Stimulated activated CD8-positive, alpha-beta memory T cell treated with anti-CD3 and anti-CD28 coated beads, Interleukin-2, amount 100 ng/mL, for 1 hour (primary cell): ENCODE measurements at places on chromosomes 1 and 21.

GRCh38 chr1:173444757-173445156 is 32.4 kb upstream of the PRDX6 start:
- DNase-seq = no peak

DNA sequence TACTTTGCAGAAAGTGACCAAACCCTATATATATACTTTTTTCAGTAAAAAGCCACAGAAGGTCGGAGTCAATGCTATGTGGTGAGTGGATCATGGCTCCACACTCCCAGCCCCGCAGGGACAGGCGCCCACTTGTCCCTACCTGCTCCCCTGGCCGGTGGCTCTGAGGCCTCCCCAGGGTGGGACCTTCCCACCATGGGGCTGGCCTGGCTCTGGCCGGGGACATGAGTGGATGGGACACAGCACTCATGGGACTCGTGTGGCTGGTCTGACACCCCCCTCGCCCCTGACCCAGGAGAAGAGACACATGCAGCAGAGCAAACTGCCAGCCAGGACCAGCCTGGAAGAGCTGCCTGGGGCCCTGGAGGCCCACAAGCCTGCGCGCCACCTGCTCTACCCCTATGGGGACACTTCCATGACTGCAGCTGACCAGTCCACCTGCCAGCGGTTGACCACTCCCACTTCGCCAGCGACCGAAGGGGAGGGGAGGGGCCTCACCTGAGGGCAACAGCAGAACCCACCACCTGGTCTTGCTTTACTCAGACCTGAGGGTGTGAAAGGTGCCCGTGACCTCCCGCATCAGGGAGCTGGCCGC is 2.2 kb downstream of the SPATC1L start:
- DNase-seq = no peak

GRCh38 chr1:57214951-57215575 is 208.8 kb downstream of the DAB1 start:
- DNase-seq = no peak

GRCh38 chr1:53430261-53430660 is 28.9 kb upstream of the DMRTB1 start:
- no peak for DNase-seq

DNA sequence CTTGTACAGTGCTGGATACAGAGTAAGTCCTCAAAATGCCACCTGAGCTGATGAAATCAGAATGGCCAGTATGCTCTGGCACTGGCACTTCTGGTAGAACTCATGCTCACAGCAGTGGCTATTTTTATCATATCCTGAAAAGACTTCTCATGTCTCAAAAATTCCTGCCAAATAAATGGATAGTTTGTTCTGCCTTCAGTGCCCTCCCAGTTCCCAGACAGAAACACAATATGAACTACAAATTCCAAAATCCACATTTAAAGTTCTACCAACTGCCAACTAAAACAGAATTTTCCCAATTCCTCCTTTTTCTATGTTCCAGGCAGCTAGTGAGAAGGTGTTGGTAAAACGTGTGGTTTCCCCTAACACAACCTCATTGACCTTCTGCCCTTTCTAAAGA is 51.4 kb upstream of the RGS1 start:
- no peak for DNase-seq

DNA sequence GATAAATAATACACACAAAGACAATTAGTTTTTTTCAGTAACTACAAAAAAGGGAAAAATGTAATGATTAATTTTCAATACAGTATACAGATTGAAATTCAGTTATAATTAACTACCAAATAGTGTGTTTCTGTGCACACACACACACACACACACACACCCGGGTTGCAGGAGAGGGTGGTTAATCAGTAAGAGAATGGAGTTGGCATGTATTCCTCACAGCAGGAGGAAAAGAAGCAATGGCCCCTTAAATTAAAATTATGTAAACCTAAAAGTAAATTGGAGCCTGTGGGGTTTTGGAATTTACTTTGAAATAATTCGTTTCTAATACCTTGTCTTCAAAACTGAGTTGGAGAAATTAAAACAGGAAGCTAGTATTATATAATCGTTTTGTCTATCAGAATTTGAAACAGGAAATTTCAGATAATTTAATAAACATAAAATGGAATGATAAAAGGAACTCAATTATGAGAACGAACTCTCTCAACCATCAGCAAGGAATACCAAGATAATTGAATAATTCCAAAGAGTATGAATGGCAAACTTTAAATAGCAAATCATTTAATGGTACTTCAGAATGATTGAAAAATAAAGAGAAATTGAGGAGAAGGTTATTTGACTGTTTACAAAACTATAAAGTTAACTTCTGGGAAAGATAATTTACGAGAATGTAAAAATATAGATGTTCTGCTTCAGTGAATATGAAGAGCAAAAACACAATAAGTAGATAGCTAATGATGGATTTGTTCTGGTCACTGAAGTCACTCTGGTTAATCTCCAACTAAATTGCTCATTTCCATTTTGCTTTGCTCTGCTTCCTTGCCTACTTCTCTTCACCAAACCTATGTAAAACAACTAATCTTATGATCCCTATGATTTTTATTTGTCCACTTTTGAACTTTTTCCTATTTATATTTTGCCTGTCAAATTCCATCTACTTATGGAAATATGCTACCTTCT is 547.9 kb upstream of the ZP4 start:
- DNase-seq = no peak

GRCh38 chr1:109167001-109167506 is 46.7 kb upstream of the SARS1 start:
- no peak for DNase-seq

- DNase-seq = no peak
Measured at GRCh38 chr1:94623560-94624148, 82.1 kb upstream of the F3 start.

- no peak for DNase-seq
Measured at GRCh38 chr1:65083263-65083896, 64.6 kb upstream of the AK4 start.

DNA sequence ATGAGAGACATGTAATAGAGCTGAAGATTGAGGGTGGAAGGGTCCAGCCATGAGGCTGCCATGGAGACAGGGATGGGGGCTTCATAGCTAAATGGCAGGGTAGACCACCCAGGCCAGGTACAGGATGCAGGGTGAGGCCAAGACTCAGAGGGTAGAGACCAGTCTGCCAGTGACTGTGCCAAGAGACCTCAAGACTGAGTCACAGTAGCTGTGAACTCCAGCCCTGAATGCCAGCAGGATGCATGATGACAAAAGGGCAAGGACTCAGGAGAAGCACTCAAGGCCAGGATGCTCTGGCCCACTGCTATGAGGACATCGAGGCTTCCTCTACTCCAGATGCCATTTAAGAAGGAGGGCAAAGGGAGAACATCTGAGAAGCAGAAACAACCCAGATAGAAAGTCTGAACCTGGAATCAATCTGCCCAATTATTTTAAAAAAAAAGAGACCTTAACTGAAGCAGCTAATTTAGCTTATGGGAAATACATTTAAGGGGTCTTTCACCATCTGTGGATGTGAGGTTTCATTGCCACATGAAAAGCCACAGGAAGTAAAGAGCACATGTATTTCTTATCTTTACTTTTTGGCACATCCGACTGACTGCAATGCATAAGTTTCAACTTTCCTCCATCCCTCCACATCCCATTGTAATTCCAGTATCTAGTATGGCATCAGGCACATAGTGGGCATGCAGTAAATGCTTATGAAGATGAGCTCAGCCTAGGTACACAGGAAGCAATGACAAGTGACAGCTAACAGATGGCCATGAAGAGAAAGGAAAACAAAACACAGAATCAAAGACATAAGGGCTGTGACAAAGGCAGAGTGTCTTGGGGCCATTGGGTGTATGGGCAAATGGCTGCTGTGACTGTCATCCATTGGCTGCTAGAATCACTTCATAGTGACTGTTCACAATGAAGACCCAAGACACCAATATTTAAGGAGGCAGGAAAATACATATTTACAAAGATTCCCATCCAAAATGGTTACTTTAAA is 40.2 kb downstream of the SUSD4 start:
- no peak for DNase-seq

DNA sequence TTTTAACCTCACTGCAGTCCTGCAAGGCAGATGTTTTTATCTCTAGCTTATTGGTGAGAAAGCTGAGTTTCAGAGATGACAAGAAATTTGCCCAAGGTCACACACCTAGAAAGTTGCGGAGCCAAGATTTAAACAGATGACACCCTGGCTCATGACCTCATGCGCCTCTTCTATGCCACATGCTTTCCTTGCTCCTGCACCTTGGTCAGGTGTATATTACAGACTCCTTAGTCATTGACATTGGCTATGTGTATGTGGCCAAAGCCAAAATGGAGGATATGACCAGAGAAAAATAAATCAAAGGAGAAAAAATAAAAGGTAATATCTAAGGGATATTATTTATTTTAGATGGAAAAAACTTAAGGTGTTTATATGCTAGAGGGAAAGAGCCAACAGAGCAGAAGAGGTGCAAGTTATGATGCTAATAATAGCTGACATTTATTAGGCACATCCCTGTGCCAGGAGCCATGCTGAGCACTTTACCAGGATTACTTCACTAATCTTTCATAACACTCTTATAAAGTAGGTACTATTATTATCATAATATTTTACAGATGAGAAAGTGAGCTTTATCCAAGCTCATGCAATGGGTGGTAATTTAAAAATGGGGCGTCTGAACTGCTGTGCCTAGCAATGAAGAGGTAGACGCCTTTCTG is 13.8 kb upstream of the MYOC start:
- no peak for DNase-seq

DNA sequence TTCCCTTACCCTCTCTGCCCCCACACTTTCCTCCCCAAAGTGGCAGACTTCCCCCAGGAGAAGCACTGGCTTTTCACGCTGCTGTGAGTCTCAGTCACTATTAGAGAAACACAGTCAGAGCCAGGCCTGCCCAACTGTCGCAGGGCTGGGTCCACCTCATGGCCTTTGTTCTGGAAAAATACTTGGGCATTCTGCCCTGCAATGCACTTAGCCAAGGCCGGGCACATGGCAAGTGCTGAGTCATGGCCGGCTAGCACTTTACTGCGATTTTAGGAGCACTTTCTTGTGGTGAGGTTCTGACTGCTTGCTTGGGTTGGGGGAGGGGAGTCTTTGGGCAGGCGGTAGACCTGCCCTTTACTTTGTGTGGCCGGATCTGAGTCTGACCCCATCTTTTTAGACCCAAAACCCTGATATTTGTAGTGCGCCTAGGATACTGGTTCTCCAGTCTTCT is 7.7 kb downstream of the EPHX1 start:
- DNase-seq = no peak

- no peak for DNase-seq
Measured at GRCh38 chr1:181314959-181315358, 168.4 kb upstream of the CACNA1E start.

- DNase-seq = peak; percentile 17
Measured at GRCh38 chr1:44318097-44319088, 36.7 kb downstream of the ERI3 start.

DNA sequence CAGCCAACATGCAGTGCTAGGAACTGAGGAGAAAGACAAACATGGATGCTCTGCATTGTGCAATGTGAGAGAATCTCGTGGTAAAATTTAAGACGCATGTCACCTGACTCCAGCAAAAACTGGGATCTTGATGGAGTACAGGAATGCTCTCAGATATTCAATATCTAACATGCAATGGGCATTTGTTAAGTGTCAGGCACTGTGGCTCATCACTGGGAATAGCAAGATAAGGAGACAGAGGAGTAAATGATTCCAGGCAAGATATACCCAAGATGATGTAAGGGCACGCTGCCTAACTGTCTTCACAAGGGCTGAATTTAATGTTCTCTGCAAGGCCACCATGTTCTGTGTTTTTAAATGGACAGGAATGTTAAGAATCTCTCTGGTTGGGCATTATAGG is 67.8 kb downstream of the LPAR3 start:
- DNase-seq = no peak

DNA sequence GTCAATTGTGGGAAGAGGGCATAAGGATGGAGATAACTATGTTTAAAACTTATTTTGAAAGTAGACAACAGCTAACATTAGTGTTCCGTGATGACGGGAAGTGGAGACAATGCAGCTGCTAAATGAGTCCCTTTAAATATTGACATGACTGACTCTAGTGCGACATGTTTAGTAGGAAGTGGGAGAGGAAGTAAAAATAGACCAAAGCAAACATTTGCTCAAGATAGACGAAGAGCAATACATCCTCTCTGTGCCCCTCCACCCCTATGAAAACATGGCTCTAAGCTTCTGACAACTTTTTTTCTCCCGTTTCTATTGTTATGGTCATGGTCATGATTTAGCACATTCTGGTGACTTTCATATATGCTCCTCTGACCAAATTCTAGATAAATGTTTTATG is 60.0 kb upstream of the HMCN1 start:
- no peak for DNase-seq

GRCh38 chr1:233300326-233300725 is 4.8 kb upstream of the PCNX2 start:
- DNase-seq = no peak

DNA sequence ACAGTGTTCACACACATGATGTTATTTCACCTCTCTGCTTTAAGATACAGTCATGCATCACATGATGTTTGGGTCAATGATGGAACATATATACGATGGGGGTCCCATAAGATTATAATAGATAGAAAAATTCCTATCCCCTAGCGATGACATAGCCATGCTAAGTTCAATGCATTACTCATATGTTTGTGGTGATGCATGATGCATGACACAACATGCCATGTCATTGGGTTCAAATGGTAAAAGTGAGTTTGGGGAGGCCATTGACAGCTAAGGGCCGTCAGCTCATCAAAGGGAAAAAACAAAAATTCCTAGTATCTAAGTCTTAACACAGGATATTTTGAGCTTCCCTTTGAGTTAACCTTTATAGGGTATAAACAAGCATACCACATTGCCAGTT is 73.6 kb downstream of the ATP1A1 start:
- no peak for DNase-seq

- no peak for DNase-seq
Measured at GRCh38 chr1:157359314-157360022, 192.8 kb downstream of the FCRL5 start.

GRCh38 chr1:34237151-34237815 is 60.6 kb downstream of the C1orf94 start:
- no peak for DNase-seq

DNA sequence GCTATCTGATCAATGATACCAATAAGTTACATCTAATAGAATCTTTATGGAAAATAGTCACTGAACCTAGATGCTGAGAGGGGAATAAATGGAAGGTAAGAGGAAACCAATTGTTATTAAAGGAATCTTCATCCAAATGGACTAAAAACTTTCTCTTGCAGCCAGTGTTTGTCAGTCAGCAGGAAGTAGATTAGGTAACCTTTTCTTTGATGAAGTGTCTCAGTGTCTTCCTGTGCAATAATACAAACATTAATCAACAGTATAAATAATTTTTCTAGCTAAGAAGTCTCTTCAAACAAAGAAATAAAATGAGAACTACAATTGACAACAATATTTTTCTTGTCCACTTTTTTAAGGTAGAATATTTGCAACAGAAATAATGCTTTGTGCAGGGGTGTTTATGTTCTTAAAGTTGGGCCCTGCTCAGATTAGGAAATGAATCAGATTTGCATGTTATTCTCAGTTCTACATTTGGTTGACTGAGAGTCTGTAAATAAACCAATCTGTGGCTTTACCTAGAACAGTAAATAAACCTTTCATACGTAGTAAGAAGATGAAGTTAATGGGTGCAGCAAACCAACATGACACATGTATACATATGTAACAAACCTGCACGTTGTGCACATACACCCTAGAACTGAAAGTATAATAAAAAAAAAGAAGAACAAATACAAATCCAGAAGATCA is 391.4 kb downstream of the MRPL39 start:
- no peak for DNase-seq
